Fibroblast of the aortic adventitia (primary cell): ENCODE measurements at places on chromosomes 12 and 14.
A peak's percentile ranks its signal among the peaks of the same experiment; 100 is the strongest.

DNA sequence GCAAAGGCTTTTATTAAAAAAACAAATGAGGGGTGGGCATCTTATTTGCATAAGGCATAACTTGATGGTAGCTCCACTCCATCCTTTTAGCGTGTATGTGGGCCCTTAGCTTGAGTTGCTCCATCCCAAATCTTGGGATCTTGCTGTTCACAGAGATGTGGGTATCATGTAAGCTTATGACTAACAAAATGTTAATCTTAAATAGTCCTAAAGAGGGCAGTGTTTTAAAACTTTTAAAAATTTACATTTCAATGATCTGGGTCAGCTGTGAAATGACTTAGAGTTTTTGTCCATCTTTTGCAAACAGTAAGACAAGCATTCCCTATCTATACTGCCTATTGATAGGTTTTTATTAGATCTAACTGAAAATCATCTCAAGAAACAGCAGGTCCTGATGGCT, 86.0 kb downstream of the SLCO1A2 start:
- DNase-seq = peak; percentile 3

DNA sequence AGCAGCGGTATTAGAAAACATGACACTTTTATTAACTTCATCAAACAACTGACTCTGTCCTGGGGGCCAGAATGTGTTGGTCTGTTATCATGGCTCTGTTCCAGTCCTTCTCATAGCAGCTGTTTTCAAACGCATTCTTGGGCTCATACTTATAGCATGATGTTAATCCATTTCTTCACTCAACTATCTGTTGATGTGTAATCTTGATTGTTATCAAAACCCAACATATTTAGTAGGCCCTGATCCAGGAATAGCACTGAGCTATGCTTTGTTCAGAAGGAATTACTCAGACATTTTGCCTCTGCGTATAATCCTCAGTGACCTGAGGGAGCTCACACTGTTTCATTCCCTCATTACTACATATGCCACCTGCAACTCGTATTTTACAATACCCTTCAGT, 315.9 kb downstream of the BMP4 start:
- DNase-seq = peak; percentile 60

GRCh38 chr12:130075497-130076076, 86.7 kb upstream of the FZD10 start:
- DNase-seq = no peak

GRCh38 chr14:79056879-79057278, 886.7 kb downstream of the NRXN3 start:
- peak; percentile 2 for DNase-seq

- no peak for DNase-seq
Measured at GRCh38 chr12:69661386-69661785, 37.7 kb downstream of the BEST3 start.

GRCh38 chr12:51326698-51327439, 2.9 kb upstream of the BIN2 start:
- peak; percentile 93 for DNase-seq

GRCh38 chr12:109768901-109769670, 55.5 kb downstream of the FAM222A start:
- DNase-seq = no peak

DNA sequence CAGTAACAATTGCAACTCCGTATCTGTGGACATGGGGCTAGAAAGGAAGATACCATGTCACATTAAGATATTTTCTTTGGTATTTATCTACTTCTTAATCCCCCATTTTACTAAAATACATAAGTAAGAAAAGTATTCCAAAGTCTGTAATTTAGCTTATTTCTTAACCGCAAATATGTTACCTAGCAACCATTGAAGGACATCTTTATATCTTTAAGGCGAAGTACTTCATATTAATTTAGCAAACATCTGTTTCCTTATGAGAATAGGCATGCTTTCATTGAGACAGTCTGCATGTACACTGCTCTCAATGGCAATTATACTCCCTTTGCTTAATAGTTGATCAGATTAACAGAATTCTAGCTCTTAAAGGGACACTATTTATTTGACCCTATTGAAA, 88.8 kb downstream of the NAV3 start:
- DNase-seq = no peak

DNA sequence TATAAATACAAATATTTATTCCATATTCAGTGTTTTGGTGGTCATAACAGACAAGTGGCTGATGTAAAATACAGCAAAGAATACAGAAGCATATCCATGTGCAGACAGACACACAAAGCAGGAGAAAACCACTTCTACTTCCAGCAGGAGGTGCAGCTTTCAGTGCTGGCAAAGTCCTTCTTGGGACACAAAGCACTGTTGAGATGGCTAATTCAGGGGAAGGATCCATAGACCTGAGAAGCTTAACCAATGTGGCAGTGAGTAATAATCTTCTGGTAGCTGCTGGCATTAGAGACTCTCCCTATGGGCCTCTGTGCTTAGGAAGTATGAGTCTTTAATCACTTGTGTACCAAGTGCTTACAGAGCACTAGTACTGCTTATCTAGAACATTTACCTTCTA, 26.8 kb downstream of the AMN1 start:
- DNase-seq = peak; percentile 53

- no peak for DNase-seq
Measured at GRCh38 chr14:71752111-71752738, 180.0 kb upstream of the RGS6 start.

DNA sequence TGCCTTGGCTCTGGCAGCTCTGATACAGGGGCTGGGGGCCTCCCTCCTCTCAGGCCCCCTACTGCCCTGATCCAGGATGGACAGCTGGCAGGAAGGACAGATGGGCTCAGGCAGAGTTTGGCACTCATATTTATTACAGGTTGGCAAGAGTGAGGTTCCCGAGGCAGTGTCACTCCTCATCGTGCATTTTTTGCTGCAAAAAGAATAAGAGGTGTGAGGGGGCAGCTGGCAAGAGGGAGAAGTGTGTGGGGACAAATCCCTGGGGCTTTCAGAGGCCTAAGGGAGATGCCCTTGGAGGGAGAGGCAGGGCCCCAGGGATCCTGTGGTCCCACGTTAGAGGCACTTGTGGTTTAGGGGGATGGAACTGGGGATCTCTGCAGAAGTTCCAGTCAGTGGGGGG, 5.0 kb downstream of the CMTM5 start:
- DNase-seq = no peak

- DNase-seq = no peak
Measured at GRCh38 chr12:79732638-79733037, 41.9 kb upstream of the PAWR start.

DNA sequence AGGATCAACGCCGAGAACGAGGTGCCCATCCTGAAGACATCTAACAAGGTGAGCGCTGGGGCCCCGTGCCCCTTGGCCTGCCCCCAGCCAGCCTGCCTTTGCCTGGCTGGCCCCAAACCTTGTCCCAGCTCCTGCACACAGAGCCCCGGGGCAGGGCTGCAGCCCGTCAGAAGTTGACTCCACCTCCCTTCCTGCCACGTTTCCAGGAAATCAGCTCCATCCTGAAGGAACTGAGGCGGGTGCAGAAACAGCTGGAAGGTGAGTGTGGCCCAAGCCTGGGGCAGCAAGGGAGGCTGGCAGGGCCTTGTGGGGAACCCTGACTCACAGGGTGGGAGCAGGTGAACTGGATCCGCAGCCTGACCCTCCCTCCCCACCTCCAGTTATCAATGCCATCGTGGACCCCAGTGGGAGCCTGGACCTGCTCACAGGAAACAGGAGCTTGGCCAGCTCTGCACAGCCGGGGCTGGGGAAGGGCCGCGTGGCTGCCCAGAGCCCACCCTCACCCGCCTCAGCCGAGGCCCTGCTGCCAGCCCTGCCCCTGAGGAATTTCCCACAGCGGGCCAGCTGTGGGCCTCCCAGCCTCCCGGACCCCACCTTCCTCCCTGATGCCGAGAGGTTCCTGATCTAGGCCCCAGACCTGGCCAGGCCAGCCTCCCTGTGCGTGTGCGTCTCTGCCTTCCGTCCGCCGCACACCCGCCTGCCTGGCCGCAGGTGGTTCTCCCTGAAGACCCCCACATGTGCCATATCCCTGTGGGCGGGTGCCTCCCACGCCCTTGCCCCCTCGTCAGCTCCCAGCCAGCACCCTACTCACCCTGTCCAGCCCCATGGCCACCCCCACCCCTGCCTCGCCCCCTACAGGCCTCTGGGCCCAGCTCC, 29.5 kb downstream of the CEP170B start:
- DNase-seq = no peak

DNA sequence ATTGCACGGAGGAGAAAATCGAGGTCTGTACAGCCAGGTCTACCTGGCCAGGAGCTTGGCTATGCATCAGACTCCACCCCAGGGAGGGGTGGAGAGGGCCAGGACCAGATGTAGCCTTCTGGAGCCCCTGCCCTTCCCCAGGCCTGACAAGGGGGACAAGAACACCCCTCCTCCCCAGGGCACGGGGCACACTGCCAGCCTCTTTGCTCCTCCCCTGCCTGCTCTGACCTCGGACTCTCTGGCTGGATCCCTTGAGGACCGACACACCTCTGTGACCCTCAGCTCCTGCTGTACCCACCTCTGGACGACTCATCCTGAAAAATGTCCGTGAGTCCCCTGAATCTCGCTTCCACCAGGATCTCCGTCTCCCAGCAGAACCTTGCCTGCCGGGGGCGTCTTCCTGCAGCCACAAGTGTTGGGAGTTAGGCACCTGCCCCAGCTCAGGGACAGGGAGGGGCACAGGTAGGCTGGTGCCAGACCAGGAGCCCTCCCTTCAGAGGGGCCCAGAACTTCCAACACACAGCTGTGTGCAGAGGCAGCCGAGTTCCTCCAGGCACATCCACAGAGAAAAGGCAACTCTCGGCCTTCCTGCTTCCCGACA, 21.8 kb downstream of the AHNAK2 start:
- no peak for DNase-seq

DNA sequence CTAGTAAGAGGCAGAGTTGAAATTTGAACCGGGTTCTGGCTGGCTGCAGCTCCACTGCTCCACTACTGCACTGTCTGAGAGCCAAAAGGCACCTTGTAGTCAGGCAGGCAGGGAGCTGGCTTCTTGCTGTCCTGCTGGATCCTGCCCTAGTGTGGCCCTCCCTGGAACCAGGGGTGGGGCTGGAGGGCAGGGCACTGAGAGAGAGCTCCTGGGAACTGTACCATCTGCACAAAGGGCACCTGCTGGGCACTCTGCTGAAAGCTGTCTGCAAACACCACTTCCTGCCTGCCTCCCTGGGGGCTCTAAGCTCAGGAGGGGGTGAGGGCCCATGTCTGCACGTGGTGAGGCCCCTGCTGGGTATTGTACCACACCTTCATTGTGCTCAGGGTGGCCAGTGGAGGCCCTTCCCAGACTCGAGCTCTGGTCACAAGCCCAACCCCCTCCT, 19.0 kb upstream of the TCL1B start:
- DNase-seq = no peak

DNA sequence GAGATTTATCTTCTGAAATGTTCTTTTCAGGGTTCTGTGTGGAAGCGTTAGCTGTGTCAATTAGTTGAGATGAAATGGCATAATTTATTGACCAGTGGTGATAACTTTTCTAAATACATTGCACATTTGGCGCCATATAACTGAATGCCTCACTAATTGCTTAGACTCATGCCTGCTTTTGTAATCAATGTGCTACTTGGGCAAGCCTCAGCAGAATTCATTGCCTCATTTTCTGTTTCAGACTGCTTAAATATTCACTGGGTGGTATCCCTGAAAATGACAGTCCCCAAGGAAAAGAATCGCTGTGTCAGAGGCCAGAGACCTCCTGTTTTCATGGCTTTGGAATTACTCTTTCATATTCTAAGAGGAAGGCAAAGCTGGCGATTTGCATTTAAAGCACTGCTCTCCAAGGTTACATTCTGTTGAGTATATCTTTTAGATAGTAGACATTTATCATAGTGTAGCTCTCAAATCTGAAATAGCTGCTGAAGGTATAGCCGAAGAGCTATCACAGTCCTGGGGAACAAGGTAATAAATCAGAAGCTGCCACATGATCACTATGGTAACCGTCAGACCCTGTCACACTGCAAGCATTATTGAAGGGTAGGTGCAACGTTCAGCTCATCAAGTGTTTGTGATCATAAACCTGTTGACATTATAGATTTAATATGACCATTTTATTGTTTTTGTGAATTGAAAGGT, 297.3 kb upstream of the E2F7 start:
- no peak for DNase-seq

- no peak for DNase-seq
Measured at GRCh38 chr12:21392384-21392783, 19.7 kb downstream of the IAPP start.

GRCh38 chr14:74946659-74947281, 8.6 kb downstream of the PGF start:
- no peak for DNase-seq

GRCh38 chr14:74089251-74090020, 4.7 kb downstream of the LIN52 start:
- no peak for DNase-seq

DNA sequence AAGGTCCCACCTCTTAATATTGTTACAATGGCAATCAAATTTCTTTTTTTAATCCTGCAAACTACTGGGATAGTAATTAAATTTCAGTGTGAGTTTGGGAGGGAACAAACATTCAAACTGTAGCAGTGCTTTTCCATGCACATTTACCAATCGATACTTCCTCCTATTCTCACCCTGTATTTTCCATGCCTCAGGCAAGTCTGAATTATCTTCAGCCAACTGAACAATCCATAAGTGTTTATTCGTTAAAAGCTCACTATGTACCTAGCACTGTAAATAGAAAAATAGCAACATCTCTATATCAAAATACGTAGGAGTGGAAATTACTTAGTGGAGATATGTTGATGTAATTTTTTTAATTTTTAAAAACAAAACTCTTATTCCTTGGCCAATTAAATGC, 43.5 kb downstream of the CCDC177 start:
- no peak for DNase-seq

- DNase-seq = peak; percentile 3
Measured at GRCh38 chr14:92352158-92352985, 29.4 kb downstream of the SLC24A4 start.

DNA sequence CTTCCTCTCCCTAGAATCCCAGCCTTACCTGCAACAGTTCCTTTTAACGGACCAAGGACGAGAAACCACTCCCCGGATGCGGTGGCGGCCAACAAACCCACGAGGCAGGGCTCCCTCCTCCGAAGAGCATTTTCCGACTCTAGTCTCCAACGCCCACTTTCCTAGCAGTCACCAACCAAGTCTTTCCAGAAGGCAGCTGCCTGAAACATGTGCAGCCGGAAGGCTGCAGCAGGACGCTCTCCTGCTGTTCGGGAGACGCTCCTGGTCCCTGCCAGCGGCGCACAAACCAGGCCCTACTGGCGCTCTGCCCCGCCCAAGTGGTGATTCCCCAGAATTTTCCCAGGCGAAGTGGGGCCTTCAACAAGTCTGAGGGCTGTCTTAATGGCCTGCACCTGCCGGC, 21.1 kb upstream of the ADAM20 start:
- DNase-seq = peak; percentile 9

- DNase-seq = peak; percentile 67
Measured at GRCh38 chr12:93186131-93186530, 191.6 kb upstream of the NUDT4 start.
